ENCODE measurements at places on chromosomes 12 and 14.

GRCh38 chr12:92445253-92446082 lies 257.3 kb upstream of the PLEKHG7 start:
- DNase-seq, result no peak

GRCh38 chr12:64160711-64161060 lies 61.4 kb downstream of the KICS2 start:
- DNase-seq, result no peak

GRCh38 chr12:4134448-4135263 lies 138.9 kb upstream of the CCND2 start:
- no peak for DNase-seq

DNA sequence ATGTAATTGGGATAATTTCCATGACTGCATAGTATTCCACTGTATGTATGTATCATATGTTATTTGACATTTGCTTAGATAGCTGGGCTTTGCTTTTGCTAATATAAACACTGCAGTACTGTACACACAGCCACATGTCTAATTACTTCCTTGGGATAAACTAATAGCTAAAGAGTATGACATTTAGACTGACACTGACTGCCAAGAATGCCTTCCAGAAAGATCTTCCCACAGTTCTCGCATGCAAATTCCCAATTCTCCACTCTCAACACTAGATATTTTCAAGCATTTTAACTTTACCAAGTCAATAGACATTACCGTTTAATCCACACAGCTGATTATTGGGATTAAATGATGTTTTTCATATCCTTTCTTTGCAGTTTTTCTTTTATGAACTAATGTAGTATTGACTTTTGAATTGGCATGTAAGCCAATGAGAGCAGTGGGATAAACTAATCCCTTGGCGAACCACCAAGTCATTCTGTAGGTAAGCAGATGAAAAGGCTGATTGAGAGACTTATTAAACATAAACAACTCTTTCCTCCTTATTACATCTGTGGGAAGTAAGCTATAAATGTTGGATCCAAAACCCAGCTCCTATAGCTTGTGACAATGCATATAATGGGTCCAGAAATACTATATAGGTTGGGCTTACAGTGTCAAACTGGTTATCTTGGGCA lies 55.5 kb downstream of the STON2 start:
- DNase-seq, result no peak

GRCh38 chr12:126949558-126949957 lies 1317.4 kb upstream of the TMEM132C start:
- no peak for DNase-seq

GRCh38 chr12:62290846-62291245 lies 30.6 kb downstream of the USP15 start:
- DNase-seq, result no peak

GRCh38 chr14:51616256-51616655 lies 35.5 kb upstream of the FRMD6 start:
- DNase-seq, result no peak

- DNase-seq, result peak; percentile 78
Observed at GRCh38 chr12:57127726-57128518, at the start of gene LRP1. LRP1 (plus strand) TSS chr12:57128483; CDS start chr12:57128965, 482 bp downstream.

- no peak for DNase-seq
Observed at GRCh38 chr14:103180331-103180730, 57.1 kb downstream of the TNFAIP2 start.

DNA sequence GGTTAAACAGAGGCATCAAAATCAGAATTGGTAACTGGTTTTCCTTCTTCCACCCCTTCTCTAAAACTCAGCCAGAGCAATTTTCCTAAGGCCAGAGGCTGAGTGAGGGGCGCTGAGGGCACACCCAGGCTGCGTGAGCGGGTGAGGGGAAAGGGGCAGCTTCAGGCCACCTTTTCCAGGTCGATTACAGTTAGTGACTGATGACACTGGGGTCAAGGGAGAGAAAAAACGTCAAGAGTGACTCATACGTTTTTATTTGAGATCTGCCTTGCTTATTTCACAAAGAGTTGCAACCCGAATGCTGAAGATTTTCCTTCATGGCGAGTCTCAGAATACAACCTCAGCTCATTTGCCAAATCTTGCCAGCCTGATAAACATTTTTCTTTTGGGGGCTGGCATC lies 46.7 kb upstream of the EVL start:
- no peak for DNase-seq

GRCh38 chr14:60348211-60348610 lies 99.2 kb downstream of the PPM1A start:
- peak; percentile 34 for DNase-seq

DNA sequence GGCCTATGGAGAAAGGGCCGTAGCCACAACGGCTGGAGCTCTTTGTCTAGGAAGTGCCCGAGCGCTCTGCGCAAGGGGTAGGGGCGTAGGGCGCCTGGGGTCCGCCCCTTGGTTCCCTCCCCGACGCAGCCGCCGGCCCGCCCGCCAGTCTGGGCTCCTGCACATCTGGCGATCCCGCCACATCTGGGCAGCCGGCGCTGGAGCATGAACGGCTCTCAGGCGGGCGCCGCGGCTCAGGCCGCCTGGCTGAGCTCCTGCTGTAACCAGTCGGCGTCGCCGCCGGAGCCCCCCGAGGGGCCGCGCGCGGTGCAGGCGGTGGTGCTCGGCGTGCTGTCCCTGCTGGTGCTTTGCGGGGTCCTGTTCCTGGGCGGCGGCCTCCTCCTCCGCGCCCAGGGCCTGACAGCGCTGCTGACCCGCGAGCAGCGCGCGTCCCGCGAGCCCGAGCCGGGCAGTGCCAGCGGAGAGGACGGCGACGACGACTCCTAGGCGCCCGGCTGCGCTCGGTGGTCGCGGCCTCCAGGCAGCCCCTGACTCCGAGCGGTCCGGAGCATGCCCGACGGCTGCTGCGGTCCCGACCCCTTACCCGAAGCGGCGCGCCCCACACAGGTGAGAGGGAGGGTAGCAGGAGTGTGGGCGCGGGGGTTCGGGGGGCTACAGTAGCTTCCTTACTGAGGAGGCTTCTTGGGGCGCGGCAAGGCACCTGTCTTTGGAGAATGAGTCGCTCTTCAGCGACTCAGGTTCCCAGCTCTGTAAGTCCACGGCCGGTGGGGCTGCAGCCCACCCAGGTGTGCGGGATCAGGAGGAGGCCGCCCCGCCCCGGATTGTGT lies at the start of gene SMIM41:
Gene SMIM41, plus strand, starts transcription at position 129 of the 827 bp plus-strand sequence. Its CDS starts 76 bp downstream, at position 205.
- DNase-seq, result no peak

- DNase-seq, result no peak
Observed at GRCh38 chr14:24172261-24172860, 481 bp downstream of the REC8 start.

DNA sequence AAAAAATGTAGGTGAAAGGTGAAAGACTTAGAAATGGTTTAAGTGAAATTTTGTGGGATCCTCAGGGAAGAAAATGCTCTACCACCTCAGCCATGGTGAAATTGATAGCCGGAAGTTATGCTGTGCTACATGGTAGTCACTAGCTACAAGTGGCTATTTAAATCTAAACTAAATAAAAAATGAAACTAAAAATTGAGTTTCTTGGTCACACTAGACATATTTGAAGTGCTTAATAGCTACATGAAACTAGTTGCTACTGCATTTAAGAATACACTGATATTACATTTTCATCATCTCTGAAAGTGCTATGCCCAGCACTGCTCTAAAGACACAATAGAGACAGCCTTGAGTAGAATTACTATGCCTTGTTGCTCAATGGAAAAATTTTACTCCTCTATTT lies 10.3 kb upstream of the SLCO1B3 start:
- DNase-seq, result no peak

- no peak for DNase-seq
Observed at GRCh38 chr12:102645968-102646367, 165.6 kb upstream of the IGF1 start.

- DNase-seq, result no peak
Observed at GRCh38 chr12:10661338-10661737, 12.5 kb downstream of the STYK1 start.

GRCh38 chr14:33040372-33041140 lies 101.9 kb downstream of the NPAS3 start:
- DNase-seq, result no peak

GRCh38 chr14:70173569-70173968 lies 15.2 kb downstream of the SLC8A3 start:
- DNase-seq, result no peak

GRCh38 chr14:92760524-92760805 lies 12.0 kb upstream of the LGMN start:
- no peak for DNase-seq

GRCh38 chr14:85483652-85484051 lies 46.3 kb upstream of the FLRT2 start:
- DNase-seq, result no peak

GRCh38 chr12:131106349-131106941 lies 152.7 kb downstream of the ADGRD1 start:
- no peak for DNase-seq

DNA sequence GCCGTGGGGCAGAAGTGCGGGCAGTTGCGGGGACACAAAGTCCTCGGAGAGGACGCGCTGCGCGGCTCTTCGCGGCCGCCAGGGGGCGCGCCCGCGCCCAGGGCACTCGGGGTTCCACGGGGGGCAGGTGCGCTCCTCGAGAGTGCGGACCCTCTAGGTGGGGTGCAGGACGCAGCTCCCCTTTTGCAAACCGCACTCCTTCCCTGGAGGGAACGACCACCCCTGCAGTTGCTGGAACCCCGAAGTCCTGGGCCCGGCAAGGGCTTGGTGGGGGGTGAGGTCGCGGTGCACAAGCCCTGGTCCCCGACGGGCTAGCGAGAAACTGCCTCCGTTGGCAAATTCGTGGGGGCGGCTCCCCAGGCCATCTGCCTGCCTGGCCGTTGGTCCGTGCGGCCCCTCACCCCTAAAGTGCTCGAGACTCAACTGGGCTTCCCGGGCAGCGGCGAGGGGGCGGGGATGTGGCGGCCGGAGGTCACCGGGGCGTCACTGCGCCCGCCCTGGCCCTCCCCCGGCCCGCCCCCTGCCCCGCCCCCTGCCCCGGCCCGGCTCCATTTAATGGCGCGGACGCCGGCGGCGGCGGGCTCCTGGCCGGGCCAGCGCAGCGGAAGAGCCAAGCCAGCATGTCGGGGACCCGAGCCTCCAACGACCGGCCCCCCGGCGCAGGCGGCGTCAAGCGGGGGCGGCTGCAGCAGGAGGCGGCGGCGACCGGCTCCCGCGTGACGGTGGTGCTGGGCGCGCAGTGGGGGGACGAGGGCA lies at the start of gene ADSS1:
Gene ADSS1, plus strand, starts transcription at position 579 of the 756 bp plus-strand sequence. Its CDS starts 42 bp downstream, at position 621.
- peak; percentile 67 for DNase-seq

GRCh38 chr14:52155651-52156213 lies 86.9 kb upstream of the NID2 start:
- DNase-seq, result no peak

DNA sequence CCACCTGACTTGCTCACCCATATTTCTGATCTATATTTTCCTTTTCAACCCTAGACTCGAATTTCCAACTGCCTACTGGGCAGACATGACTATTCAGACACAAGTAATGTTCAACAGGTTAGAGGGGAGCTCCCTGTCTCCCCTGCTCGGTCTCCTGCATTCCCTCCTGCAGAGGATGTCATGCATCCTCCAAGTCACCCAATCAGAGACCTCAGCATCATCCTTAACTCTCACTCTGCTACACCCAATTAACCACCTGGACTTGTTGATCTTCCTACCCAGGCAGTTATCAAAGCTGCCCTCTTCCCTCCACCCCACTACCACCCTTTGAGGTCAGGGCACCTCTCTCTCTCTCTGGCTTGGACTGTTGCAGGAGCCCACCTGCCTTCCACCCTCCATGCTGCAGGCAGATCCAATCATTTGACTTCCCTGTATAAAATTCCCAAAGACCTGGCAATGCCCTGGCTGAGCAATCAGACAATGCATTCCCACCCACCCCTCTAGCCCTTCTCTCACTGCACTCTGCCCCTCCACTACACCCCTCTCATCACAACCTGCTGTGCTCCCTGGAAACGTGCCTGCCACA lies 10.9 kb downstream of the FAIM2 start:
- DNase-seq, result no peak

GRCh38 chr12:125104982-125105381 lies 39.7 kb downstream of the AACS start:
- no peak for DNase-seq

- DNase-seq, result no peak
Observed at GRCh38 chr14:37232907-37233481, 35.3 kb downstream of the MIPOL1 start.

GRCh38 chr12:28209782-28210181 lies 19.5 kb downstream of the CCDC91 start:
- no peak for DNase-seq

GRCh38 chr12:69534389-69534822 lies 50.9 kb upstream of the CCT2 start:
- peak; percentile 20 for DNase-seq

Measured in body of pancreas (tissue), 4 donors.